Fibroblast of lung (primary cell): ENCODE measurements at places on chromosomes 13 and 19.

GRCh38 chr19:47520343-47520806 lies 5.5 kb upstream of the NAPA start:
- DNase-seq: no peak

- DNase-seq: peak; percentile 98
These were observed 73.8 kb downstream of the GADD45B start for GRCh38 chr19:2549701-2550191.

DNA sequence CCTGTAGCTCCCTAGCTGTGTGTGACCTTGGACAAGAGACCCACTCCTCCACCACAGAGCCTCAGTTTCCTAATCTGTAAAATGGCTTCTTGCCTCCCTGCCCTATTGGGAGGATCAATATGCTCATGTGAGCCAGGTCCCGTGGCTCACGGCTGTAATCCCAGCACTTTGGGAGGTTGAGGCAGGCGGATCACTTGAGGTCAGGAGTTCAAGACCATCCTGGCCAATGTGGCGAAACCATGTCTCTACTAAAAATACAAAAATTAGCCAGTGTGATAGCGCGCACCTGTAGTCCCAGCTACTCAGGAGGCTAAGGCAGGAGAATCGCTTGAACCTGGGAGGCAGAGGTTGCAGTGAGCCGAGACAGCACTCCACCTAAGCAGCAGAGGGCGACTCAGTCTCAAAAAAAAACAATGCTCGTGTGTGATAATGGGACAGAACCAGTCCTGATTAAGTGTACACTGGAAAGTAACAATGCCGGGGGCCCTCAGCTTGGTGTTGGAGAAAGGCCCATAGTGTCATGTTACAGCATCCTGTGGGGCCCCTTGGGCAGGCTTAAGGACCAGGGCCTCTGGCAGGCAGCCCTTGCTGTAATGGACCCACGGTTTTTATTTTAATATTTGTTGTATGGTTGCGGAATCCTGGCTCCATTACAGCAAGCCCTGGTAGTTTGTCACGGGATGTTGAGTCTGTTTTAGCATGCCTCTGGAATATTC lies 6.8 kb downstream of the RPS11 start:
- DNase-seq: peak; percentile 63

DNA sequence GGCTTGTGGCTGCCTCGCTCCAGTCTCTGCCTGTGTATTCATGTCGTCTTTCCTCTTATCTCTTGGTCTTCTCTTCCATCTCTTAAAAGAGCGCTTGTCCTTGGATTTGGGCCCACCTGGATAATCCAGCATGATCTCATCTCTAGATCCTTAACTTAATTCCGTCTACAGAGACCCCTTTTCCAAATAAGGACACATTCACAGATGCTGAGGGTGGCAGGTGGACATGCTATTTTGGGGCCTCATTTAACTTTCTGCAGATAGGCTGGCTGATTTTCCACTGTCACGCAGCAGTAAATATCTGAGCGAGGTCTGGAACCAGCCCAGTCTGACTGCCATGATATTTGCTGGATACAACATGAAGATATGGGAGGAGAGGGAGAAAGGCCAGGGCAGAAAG lies 41.5 kb upstream of the TSHZ3 start:
- no peak for DNase-seq

DNA sequence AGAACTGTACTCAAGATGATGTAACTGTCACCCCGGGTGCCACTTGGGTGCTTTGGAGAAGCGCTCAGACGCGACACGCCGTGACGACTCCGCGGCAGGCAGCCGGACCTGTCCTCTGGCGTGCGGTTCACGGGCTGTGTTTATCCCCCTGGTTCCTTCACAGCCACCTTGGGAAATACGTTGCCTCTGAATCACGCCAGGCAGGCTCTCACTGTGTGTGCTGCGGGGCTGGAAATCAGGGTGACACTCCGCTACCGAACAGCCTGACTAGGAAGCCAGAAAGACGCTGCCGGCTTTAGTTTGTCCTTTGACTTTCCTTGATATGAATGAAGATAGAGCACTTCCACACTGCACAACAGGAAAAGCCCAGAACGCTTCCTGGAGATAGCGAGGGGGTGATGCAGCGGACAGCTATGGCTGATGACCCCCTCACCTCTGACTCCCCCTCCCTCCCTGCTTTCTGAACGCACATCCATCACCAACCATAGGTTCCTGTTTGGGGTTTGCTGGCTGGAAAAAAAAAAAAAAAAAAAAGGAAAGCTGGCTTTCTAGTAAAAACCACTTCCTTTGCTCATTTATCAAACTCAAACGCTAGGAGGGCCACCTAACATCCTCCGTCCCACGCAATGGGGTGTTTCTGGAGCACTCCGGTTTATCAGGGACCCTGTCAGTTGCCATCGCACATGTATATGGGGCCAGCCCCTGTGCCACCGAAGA lies 3.7 kb upstream of the GP6 start:
- DNase-seq: no peak

GRCh38 chr13:50389726-50390125 lies 374.5 kb downstream of the KCNRG start:
- peak; percentile 32 for DNase-seq

GRCh38 chr13:81639984-81640582 lies 1299.2 kb upstream of the SPRY2 start:
- DNase-seq: no peak

DNA sequence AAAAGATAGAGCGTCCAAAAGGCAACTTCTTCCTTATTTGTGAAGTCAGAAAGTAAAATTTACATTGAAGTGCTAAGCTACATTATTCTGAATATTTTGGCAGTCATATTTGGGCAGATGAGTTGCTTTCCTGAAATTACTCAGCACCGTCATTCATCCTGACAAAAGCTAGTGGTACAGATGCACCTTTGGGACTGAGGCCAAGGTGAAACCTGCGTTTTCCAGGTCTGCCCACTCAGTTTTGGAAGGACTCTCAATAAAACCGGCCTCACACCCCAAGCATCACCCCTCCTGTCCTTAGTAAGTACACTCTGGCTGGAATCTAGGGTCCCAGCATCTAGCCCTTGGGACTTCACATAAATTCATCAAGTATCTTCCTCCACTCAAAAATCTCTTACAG lies 187.5 kb downstream of the TM9SF2 start:
- no peak for DNase-seq

- DNase-seq: no peak
These were observed 13.7 kb downstream of the FAM124A start for GRCh38 chr13:51235756-51236490.

DNA sequence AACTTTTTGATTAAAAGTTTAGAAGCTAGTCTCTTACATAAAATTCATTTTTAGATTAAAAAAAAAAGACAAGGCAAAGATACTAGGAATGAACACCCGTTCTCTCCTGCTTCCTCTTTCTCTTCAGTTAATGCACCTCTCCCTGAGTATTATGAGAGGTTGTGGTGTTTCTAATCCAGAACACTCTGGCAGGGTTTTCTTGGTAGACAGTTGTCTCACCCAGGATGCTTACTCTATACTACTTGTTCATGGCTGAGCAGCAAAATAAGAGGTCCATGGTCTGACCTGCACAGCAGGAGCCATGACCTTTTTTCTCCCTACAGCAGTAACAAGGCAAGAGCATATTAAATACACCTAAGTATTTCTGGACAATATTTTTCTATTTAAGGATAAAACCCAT lies 62.0 kb downstream of the MICU2 start:
- DNase-seq: no peak

DNA sequence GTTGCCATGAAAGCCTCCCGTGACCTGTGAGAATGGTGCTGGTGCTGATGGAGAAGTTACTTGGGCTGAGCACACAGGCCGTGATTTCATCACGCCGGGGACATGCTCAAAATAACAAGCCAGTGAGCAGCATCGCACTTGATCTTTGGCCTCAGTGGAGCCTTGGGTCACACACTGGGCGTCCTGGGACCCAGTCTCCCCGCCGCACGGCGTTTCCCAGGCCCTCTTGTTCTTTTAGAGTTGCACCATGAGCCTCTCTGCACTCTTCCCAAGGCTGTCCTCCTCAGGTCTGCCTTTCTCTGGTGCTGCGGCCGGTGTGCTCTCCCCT lies 9.5 kb upstream of the NDUFS7 start:
- DNase-seq: no peak

GRCh38 chr13:31011901-31012654 lies 79.6 kb downstream of the TEX26 start:
- DNase-seq: no peak

GRCh38 chr19:14476673-14477401 lies 1.7 kb upstream of the PTGER1 start:
- DNase-seq: peak; percentile 92

GRCh38 chr19:3798137-3798536 lies 12.0 kb upstream of the MATK start:
- DNase-seq: no peak

- DNase-seq: no peak
These were observed 43.5 kb downstream of the SOX1 start for GRCh38 chr13:112110479-112110878.

- DNase-seq: no peak
These were observed 546.7 kb downstream of the SLITRK5 start for GRCh38 chr13:88217883-88218282.

DNA sequence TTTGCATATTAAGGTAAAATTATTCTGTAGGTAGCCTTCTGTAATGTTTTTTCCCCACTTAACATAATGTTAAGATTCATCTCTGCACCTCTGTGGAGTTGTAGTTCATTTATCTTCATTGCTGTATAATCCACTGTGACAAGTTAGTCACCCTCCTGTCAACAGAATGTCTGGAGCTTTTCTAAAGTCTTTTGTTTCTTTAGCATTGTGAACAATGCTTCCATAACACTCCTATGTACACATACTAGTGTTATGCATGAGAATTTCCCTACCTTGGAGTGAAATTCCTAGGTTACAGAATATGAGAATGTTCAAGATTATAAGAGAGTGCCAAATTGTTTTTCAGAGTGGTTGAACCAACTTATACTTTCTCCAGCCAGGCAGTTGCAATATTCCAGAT lies 113.5 kb downstream of the COG6 start:
- DNase-seq: no peak

DNA sequence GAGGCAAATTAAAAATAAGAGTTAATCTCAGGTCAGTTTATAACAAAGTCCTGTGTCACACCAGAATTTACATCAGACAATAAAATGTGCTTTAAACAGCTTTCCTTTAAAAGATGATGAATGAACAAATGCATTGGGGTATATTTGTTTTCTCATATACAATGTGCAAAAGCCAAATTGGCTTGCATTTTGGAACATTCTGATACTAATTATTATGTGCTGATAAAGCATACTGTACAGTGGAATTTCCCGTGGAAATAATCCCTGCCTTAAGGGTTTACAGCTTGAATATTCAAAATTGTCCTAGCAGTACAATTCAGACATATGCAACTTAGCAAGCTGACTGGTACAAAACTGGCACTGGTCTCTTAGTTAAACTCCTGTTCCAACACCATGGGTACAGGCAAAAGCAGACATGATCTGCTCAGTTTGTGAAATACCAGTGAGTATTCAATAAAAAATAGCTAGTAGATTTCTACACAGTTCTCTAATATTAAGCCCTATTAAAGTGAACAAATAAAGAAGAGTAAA lies 373.4 kb downstream of the SLITRK1 start:
- DNase-seq: no peak
